ENCODE measurements at places on chromosomes 13 and 19.
A peak's percentile ranks its signal among the peaks of the same experiment; 100 is the strongest.

GRCh38 chr19:33471111-33471996, 50.2 kb downstream of the PEPD start:
- DNase-seq: no peak

- DNase-seq: no peak
Observed at GRCh38 chr19:46911456-46911855, 50.7 kb downstream of the ARHGAP35 start.

DNA sequence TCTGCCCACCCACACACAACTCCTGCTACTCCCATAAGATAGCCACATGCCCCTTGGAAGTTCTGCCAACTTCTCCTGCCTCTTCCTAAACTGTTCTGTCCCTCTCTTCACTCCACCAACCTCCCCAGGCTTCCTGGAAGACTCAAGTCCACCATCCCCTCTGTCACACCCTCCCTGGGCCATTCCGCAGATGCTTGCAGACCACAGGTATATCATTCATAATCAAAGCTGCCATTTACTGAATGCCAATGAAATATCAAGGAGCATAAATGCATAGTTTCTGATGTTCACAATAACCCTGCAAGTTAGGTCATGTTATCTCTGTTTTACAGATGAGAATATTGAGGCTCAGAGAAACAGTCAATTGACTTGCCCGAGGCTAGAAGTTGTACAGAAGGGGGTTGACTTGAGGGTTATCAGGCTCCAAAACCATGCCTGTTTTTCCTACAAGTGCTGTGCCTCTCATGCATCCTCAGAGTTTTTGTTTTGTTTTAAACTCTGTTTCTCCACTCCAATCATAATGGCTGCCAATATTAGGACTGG, 135.6 kb downstream of the SLC7A1 start:
- DNase-seq: no peak

GRCh38 chr13:102369302-102369701, 32.5 kb downstream of the FGF14 start:
- DNase-seq: no peak

- no peak for DNase-seq
Observed at GRCh38 chr13:99393791-99394735, 86.9 kb upstream of the GPR183 start.

- DNase-seq: no peak
Observed at GRCh38 chr13:99610702-99611289, 109.5 kb downstream of the TM9SF2 start.

GRCh38 chr19:2173767-2174577, 10.2 kb downstream of the DOT1L start:
- no peak for DNase-seq

GRCh38 chr13:102945324-102945815, 99.5 kb downstream of the ERCC5 start:
- DNase-seq: no peak

- DNase-seq: no peak
Observed at GRCh38 chr13:73778242-73778864, 355.9 kb downstream of the KLF12 start.

- DNase-seq: peak; percentile 93
Observed at GRCh38 chr19:11528551-11529341, at the start of gene ECSIT. TSS of gene ECSIT (minus strand) at chr19:11529134. CDS start at chr19:11519170, 9,964 bp downstream.

GRCh38 chr19:56927791-56928207, 87.3 kb upstream of the PEG3 start:
- DNase-seq: no peak

GRCh38 chr13:26155568-26155967, 66.5 kb downstream of the RNF6 start:
- no peak for DNase-seq

DNA sequence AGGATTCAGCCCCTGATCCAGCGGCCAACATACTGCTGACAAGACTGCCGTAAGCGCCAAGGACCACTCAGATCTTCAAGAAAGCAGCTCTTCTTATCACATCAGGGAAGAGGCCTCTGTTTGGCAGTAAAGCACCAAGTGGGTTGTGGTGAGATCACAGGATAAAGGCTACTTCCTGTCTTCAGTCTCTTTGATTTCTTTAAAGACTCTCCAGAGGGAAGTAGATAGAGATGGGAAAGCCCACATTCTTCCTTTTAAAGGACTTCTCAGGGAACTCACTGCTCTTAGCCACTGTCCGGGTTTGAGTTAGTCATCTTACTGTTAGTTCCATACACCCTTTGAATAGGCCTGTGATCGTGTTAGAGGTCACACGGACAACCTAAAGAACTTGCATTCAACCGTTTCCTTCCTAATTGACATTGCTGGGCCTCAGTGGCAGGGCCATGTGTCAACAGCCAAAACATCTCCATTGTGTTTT, 47.2 kb upstream of the POMP start:
- DNase-seq: no peak

DNA sequence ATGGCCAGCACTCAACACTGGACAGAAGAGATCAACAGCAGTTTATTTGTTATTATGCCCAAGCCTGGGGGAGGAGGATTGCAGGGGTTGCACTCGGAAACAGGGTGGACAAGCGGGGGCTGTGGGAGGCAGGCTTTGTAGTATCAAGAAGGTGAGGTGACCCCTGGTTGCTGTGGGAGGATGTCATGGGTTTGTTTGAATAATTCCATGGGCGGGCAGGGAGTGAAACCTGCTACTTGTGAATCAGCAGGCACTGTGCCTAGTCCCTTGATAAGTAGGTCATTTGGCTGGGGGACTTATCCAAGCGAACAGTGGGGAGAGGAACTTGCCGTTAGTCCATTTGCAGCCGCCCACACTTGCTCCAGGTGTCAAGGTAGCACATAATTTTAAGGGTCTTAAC, 84.4 kb upstream of the KCTD15 start:
- no peak for DNase-seq

- DNase-seq: peak; percentile 40
Observed at GRCh38 chr19:36604656-36605100, 435 bp upstream of the ZNF382 start.

DNA sequence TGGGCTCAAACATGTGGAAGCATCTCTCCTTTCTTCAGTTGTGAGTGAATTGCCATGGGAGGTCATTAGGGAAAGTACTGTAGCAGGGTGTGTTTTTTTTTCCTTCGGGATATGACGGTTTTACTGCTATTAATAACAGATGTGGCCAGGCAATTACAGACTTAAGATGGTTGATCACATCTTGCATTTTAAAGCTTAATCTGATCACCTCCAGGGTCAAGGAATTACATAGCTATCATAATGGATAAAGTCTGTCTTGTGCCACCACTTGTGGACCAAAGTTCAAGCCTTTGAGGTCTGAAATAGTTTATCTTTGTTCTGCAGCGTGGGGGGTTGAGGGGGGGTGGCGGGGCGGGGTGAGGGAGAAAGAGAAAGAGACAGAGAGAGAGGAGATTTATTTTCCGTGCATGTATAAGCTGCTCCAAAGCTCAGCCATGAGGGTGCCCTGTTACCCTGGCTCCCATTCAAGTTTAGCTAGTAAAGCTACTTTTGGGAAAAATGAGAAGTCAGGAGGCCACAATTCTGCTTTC, 5.5 kb upstream of the SERP2 start:
- DNase-seq: no peak

DNA sequence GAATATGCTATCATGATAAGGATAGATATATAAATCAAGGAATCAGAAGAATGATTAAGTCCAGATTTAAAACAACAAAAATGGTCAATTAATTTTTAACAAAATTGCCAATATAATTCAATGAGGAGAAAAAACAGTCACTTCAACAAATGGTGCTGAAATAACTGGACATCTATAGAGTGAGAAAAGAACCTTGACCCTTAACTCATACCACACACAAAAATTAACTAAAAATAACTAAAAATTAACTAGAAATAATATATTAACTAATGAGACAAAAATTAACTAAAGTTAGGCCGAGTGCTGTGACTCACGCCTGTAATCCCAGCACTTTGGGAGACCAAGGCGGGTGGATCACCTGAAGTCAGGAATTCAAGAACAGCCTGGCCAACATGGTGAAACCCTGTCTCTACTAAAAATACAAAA, 9.5 kb downstream of the LGALS7 start:
- no peak for DNase-seq

DNA sequence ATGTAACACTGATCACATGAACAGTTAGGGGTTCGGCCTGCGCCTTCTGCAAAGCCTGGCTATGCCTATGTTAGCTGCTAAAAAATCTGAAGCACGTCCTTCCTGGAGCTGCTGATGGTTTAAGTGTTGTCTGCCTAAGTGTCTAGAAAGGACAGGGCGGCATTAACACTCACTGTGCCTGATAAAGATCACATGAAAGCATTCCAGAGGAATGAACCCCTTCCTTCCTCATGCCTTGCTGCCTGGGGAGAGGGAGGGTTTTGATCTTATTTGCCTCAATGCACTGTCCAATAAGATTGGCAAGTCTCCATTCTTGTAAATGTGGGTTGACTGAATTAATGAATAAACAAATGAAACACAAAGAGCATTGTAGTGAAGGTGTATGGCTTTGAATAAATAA, 5.2 kb downstream of the DOCK9 start:
- no peak for DNase-seq

DNA sequence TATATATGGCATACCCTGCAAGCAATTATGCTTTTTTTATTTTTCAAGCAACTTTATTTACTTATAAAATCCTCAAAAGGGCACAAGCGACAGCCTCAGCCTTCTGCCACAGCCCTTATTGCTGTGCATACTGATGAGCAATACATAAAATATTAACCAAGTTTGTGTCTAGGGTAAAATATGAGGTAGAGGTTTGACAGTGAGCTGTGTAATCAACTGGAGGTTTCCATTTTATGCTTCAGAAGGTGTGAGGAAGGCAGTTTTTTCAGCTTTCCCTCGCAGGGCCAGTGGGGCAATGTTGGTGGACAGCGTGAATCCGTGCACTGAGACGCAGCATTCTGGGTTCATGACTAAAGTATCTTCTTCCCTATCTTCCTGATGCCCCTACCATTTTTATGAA, 310.4 kb downstream of the IRS2 start:
- DNase-seq: no peak

- DNase-seq: no peak
Observed at GRCh38 chr13:45367358-45367757, 26.4 kb upstream of the TPT1 start.
